Mucosa of descending colon (tissue), 3 donors: ENCODE measurements at places on chromosomes 7 and 10. TPM values are rescaled to one million over a fixed set of nuclear protein-coding genes. Genes with fewer than 3 reads are reported as not detected.

DNA sequence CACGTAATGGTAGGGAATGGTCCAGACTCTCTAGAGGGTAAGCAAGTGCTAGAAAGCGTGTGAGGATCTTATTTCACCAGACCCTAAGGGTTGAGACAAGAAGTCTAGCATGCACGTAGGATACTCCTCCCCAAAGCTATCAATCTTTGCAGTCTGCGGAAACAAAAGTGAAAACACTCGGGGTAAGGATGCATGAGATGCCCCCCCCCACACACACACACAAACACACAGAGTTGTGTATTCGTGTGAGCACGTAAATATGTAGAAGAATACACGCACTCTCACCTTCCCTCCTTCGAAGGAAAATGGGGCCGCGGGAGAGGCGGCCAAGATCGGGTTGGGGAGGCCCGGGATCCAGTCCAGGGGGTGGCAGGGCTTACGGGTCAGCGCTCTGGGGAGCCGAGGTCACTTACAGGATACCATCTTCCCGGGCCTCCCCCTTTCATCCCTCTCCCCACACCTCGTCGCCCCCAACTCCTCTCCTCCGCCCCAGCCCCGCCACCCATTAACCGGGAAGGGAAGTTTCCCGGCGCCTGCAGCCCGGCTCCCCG, 455 bp downstream of the CUL2 start:
- DNase-seq, result no peak

DNA sequence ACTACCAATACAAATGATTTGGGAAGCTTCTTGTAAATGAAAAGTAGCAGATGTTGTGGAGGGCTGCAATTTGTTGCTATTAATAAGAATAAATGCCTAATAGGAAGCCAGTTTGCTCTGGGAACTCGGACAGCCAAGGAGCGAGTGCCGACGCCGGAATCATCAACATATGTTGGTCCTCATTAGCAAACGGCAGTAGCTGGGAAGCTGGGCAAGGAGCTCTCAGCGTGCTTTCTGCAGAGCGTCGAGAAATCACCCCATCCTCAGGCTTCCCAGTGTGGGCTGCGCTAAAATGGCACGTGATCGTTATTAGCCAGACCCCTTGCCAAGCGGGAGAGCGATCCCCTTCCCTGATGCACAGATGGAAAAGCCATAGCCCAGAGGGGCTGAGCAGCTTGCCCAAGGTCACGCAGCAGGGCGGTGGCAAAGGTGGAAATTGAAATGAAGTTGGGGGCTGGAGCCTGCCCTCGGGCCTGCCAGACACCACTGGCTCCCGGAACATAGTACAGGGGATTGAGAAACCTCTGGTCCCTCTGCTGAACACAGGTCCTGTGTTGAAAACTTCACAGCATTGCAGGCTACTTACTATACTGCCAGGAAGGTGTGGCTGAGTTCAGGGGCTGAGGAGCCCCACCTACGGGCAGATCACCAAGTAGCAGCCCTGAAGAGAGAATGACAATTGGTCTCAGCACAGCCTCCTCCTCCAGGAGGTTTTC, 326.9 kb downstream of the PLXNA4 start:
- no peak for DNase-seq

DNA sequence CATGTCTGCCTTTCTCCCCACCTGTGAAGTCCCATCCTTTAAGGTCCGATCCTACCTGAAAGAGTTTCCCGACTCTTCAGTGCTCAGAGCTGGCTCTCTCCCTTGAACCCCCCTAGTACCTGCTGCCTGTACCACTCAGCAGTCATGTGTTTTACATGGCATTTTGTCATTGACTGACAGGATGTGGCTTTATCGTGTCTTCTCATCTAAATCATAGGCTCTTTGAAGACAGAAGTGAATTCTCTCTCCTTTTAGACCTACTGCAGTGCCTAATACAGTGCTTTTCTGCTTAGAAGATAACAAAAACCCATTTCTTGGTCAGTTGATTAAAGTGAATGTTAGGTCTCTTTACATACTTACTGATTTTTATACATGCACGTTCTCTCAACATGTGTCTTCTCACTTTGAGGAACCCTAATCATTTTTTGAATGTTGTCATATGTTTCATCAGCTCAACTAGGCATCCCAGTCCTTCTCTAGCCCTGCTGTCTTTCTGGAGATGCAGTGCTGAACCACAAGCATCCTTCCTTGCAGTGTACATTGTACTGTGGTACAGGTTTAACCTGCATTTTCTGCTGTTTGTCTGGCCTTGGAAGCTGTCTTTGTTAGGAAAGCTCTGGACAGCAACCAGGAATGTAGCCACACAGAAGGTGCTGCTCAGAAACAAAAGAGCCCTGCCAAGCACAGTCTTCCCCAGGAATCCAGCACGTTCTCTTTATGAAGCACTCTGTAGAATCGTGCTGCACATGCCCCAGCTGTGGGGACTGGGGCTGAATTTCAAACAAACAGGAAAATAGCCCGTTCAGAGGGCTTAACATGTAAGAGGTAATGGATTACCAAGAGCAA, 28.1 kb upstream of the LRRC4 start:
- no peak for DNase-seq

DNA sequence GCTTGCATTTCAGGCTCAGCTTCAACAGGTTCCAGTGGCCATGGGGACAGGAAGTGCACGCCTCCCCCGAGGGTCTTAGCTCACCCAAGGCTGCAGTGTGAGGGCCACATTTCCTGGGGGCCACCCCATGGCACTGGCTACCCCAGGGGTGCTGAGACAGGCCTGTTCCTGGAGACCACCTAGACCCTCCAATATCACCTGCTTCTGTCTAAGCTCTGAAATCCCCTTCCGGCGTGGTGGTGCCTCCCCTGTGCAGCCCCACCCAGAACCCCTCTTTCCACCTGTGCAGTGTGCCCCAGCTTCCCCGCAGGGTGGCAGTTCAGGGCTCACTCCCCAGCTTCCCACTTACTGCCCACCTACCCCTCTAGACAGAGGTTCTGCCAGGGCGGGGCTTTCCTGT, 83.1 kb downstream of the ADARB2 start:
- no peak for DNase-seq

GRCh38 chr10:95236068-95236903, 42.2 kb downstream of the ACSM6 start:
- DNase-seq, result no peak

DNA sequence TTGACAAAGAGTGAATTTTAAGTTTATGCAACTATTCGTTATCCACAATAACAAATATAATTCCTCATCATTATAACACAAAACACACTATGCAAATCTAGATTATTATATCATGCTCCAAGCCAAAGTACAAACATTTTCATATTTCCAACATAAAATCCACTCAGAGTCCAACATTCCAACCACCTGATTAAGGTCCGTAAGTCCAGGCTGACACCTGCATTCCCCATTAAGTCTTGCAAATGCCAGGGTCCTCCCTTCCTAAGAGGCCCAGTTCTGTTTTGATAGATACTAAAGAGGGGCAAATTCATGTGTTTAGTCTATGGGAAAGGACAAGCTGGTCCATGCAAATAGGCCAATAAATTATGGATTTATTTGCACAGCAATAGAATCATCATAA, 206.1 kb downstream of the POU6F2 start:
- DNase-seq, result no peak

DNA sequence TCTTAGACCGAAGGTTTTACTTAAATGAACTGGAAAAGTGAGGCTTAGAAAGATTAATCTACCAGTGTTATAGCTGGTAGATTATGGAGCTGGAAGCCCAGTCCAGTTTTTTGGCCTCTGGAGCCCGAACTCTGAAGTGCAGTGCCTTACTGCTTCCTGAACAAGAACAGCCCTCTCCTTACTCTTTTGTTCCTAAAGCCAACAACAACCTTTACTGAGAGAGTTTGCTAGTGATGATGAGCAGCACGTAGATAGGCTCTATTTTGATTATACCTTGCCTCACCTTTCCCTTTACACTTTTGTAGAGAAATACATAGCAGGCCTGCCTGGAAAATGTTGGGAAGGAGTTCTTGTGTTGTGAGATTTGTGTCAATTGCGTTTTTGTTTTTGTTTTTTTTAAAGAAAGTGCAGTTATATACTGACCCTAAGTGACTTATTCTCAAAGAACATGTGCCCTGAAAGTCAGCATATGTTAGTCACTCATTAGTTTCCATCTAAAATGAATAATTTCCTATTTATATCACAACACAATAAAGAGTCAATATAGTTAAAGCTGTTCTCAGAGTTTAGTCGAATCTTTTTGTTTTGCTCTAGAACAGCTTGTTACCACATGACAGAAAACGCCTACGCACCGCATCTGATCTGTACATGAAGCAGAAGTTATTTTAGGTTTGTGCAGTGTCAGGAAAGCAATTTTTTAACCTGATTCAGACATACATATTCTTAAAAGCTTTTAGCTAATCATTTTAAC, 33.0 kb downstream of the PLEKHA1 start:
- peak; percentile 32 for DNase-seq

DNA sequence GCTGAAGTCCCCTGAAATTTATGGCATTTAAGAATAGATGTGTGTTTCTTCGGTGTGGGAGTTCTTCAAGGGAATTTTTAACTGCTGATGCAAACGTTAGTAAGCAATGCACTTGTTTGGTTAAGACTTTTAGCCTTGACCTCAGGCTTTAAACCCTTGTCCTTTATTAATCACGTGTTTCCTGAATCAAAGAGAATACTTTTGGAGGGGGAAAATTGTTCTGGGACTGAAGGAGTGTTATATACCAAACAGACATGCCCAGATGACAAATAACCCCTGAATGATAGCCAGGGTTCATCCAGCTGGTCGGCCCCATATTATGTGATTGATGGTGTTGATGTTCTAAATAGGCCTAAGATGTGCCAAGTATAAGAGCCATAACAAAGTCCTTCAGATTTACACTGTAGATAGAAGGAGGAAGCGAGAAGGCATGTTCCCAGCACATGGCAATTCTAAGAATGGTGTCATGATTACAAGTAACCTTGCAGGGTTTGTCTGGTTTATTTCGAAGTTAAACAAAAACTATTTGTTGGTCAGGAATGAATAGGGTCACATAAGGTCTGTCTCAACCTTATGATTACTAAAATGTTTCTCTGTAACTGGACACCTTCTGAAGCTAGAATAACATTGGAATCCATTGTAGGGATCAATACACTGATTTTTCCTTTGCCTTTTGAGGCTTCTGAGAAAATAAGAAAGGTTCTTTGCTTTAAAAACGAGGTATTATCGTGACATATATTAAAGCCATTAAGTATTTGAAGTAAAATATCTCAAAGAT, 124.2 kb upstream of the SEM1 start:
- no peak for DNase-seq

DNA sequence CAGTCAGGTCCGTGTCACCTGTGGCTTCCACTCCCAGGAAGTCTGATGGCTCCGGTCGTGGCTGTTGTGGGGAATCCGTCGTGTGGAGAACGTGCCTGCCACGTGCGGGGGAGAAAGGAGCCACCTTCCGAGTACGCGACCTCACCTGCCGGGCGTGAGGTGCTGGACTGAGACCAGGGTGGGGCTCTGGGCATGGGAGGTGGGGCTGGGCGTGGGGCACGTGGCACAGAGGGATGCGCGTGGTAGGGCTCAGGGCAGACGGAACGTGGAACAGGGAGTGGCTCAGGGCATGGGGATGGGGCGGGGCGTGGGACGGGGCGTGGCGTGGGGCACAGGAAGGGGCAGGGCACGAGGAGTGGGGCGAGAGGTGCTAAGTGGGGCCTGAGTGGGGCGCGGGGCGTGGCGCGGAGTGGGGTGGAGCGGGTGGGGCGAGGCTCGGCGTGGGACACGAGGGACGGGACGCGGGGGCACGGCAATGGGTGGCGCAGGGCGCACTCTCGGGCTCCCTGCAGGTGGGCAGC, 64.8 kb downstream of the C10orf143 start:
- DNase-seq, result no peak

DNA sequence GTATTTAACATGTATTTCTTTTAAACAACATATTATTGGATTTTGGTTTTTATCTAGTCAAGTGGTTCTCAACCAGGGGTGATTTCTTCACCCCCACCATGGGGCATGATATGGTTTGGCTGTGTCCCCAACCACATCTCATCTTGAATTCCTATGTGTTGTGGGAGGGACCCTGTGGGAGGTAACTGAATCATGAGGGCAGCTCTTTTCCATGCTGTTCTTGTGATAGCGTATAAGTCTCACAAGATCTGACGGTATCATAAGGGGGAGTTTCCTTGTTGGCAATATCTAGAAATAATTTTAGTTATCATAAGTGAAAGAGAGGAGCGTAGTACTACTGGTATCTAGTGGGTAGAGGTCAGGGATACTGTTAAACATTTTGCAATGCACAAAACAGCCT, 37.6 kb downstream of the TMEM168 start:
- no peak for DNase-seq

DNA sequence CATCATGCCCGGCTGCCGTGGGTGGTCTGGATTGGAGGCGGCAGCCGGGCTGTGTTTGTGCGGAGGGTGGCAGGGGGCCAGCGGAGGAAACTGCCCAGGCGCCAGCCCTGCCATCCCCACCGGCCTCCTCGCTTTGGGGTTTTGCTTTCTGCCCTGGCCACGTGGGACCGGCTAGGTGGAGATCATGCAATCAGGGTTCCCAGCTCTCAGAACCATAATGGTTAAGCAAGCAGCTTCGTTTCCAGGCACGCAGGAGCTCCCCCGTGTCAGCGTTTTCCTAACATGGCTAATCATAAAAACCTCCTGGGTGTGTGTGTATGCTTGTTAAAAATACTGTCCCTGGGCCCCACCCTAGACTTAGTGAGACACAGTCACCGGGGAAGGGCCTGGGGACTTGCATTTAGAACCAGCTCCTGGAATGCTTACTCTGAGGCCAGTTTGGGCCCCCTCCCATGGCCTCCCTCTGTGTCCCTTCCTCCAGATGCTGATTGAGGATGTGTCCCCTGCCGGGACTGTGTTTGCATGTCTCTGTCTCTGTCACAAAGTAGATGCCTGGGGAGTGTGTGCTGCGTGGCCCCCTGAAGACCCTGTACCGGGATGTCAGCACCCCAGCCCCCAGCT, 119.3 kb downstream of the CUX1 start:
- DNase-seq, result peak; percentile 70

DNA sequence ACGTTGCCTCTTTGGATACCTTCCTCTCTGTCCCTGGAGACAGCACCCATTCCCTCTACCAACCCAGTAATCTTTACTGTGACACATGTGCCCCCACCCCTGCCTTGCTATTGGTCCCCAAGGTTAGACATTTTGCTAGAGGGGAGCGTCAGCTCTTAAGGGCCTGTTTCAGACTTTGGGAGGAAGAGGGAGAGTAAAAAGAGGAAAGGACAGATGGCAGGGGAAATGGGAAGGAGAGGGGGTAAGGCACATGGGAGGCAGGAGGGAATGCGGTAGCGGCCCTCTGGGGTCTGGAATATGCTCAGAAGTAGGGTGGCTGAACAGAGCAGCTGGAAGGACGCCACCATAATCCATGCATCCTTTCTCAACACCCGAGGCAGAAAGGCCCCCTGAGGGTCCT, 12.2 kb downstream of the BLNK start:
- no peak for DNase-seq

DNA sequence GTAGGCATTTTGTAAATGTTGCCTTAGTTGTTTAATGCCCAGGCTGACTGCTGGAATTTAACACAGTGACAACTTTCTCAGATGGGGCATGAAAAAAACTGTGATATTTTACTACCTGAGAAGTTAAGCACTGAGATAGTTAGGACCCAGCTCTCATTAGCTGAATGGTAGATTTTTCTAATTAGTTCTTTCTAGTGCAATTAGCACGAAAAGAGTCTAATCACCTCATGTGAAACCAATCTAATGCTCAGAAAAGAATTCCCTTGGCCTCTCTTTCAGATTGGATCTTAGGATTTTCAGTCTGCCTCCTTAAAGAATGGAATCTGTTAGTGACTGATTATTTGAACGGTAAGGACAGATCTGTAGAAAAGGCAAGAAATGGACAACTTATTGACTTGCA, 743.2 kb downstream of the AUTS2 start:
- no peak for DNase-seq

Gene MMRN2
- 5.7 TPM for total RNA-seq

Gene ERV3-1
- total RNA-seq, result 9.0 TPM
